Naive thymus-derived CD8-positive, alpha-beta T cell (primary cell): ENCODE measurements at places on chromosomes 16 and 17.

GRCh38 chr16:85449191-85449884 is 163.8 kb upstream of the GSE1 start:
- peak overlapping the region; percentile 96 for H3K27ac ChIP-seq
- no peaks in the 10 kb centered on the region for H3K27me3 ChIP-seq
- H3K4me1 ChIP-seq, result peaks cover 75% of the 10 kb centered on the region
- no peaks in the 10 kb centered on the region for H3K36me3 ChIP-seq
- no peak for DNase-seq

- DNase-seq, result no peak
- H3K27ac ChIP-seq, result no peak overlapping the region
- H3K4me1 ChIP-seq, result peaks cover 6% of the 10 kb centered on the region
Measured at GRCh38 chr17:54977744-54978143, 9.2 kb downstream of the STXBP4 start.

DNA sequence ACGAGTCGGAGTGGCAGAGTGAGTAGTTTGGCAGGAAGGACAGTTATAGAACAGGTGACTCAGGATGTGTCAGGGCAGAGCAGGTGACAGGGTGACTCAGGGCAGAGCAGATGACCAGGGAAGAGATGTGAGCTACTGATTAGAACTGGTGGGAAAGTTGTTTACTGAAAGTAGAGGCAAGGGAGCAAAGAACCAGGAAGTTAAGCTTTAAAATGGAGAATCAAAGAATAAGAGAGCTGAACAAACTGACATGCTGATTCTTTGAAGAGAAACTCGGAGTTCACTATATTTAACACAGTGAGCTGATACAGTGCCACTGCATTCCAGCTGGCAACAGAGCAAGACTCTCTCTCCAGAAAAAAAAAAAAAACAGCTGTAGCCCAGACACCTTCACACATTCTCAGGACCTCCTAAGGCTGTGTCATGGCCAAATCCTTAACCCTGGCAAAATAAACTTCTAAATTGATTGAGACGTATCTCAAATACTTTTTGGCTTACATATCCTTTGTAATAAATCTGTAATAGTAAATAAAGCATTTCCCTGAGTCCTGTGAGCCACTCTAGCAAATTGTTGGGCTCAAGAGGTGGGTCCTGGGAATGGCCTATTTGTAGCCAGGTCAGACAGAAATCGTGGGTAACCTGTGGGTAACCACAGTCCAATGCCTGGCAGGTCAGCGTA is 12.3 kb upstream of the UBE2I start:
- peak overlapping the region; percentile 68 for H3K27ac ChIP-seq
- peaks cover 9% of the 10 kb centered on the region for H3K4me1 ChIP-seq
- H3K36me3 ChIP-seq, result no peaks in the 10 kb centered on the region
- no peak for DNase-seq

DNA sequence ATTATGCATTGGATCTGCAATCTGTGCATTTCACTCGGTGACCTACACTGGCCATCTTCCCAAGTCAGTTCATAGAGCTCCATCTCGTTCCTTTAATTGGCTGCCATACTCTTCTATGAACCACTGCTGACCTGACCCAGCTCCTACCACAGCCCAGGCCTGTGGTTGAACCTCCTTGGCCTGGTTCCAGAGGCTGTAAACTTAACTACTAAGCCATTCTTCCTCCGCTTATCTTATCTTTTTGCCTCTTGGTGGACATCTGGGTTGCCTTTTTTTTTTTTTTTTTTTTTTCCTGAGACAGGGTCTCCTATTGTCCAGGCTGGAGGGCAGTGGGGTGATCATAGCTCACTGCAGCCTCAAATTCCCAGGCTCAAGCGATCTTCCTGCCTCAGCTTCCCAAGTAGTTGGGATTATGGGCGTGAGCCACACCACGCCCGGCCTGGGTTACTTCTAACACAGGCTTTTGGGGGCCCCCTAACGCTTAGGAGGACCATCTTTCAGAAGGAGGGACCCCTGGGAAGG is 18.3 kb downstream of the COQ7 start:
- peak overlapping the region; percentile 9 for H3K4me3 ChIP-seq
- H3K27ac ChIP-seq, result no peak overlapping the region
- no peak for DNase-seq
- H3K36me3 ChIP-seq, result peaks cover 15% of the 10 kb centered on the region
- H3K4me1 ChIP-seq, result peaks cover 7% of the 10 kb centered on the region

GRCh38 chr16:11963706-11964105 is 1.3 kb upstream of the TNFRSF17 start:
- no peaks in the 10 kb centered on the region for H3K36me3 ChIP-seq
- no peak overlapping the region for H3K27ac ChIP-seq
- H3K4me1 ChIP-seq, result no peaks in the 10 kb centered on the region
- no peaks in the 10 kb centered on the region for H3K27me3 ChIP-seq
- no peak for DNase-seq

GRCh38 chr17:1957037-1957436 is 68.1 kb downstream of the RTN4RL1 start:
- no peaks in the 10 kb centered on the region for H3K4me1 ChIP-seq
- no peaks in the 10 kb centered on the region for H3K27me3 ChIP-seq
- H3K36me3 ChIP-seq, result no peaks in the 10 kb centered on the region
- DNase-seq, result no peak

GRCh38 chr16:76579277-76579922 is 302.2 kb downstream of the CNTNAP4 start:
- no peak for DNase-seq
- no peak overlapping the region for H3K27ac ChIP-seq
- H3K36me3 ChIP-seq, result no peaks in the 10 kb centered on the region
- no peaks in the 10 kb centered on the region for H3K27me3 ChIP-seq
- H3K4me1 ChIP-seq, result no peaks in the 10 kb centered on the region
- H3K4me3 ChIP-seq, result no peak overlapping the region

- peaks cover 45% of the 10 kb centered on the region for H3K27me3 ChIP-seq
- peaks cover 3% of the 10 kb centered on the region for H3K36me3 ChIP-seq
- no peak overlapping the region for H3K4me3 ChIP-seq
- DNase-seq, result no peak
- H3K4me1 ChIP-seq, result peaks cover 10% of the 10 kb centered on the region
Measured at GRCh38 chr17:80468781-80469493, 7.5 kb downstream of the NPTX1 start.

- no peaks in the 10 kb centered on the region for H3K4me1 ChIP-seq
- no peaks in the 10 kb centered on the region for H3K36me3 ChIP-seq
- DNase-seq, result no peak
- no peak overlapping the region for H3K27ac ChIP-seq
- H3K27me3 ChIP-seq, result no peaks in the 10 kb centered on the region
- H3K4me3 ChIP-seq, result no peak overlapping the region
Measured at GRCh38 chr16:57951204-57951960, 19.5 kb downstream of the CNGB1 start.

DNA sequence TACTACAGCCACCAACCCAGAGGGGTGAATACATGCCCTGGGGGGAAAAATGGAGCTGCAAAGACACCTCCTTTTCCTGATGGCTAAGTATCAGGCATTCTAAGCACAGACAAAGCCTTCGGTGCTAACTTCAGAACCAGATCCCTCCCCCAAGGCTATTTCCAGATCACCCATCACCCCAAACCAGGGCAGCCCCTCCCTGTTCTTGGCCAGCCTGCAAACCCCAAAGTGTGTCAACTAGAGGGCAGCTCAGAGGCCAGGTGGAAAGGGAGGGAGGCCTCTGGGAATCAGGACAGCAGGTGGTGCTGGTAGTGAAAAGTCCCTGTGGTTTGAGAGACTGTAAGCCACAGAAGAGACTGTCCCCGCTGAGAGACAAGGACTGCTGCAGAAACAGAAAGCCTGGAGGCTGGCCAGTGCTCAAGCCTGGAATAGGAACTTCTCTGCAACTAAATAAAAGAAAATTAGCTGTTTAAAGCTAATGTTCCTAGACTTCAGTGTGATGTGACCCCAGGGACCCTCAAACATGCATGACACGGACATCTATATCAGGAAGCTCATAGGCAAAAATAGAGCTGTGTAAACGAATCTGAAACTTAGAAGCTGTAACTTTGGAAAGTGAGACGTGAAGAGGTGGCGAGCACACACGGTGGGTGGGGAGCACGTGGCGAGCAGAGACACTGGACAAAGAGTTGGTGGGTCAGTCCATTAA is 9.1 kb downstream of the TUBG1 start:
- H3K4me1 ChIP-seq, result peaks cover 8% of the 10 kb centered on the region
- H3K36me3 ChIP-seq, result no peaks in the 10 kb centered on the region
- H3K27me3 ChIP-seq, result no peaks in the 10 kb centered on the region
- H3K4me3 ChIP-seq, result no peak overlapping the region
- no peak for DNase-seq
- H3K27ac ChIP-seq, result no peak overlapping the region

DNA sequence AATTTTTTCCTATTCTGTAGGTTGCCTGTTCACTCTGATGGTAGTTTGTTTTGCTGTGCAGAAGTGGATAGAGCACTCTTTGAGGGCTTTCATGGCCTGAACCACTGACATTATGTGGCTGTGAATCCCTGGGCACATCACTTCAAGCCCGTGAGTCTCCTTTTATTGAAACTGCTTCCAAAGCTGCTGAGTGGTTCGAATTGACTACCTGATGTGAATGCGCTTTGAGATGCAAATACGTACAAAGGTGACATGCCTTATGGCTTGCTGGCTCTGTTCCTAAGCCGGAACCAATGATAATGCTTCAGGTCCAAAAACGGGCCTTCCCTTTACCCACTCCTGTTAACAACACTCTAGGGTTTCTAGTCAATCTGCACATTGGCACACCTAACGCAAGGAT is 34.3 kb downstream of the ASPA start:
- peaks cover 10% of the 10 kb centered on the region for H3K27me3 ChIP-seq
- no peaks in the 10 kb centered on the region for H3K36me3 ChIP-seq
- H3K4me3 ChIP-seq, result no peak overlapping the region
- no peaks in the 10 kb centered on the region for H3K4me1 ChIP-seq
- no peak for DNase-seq

DNA sequence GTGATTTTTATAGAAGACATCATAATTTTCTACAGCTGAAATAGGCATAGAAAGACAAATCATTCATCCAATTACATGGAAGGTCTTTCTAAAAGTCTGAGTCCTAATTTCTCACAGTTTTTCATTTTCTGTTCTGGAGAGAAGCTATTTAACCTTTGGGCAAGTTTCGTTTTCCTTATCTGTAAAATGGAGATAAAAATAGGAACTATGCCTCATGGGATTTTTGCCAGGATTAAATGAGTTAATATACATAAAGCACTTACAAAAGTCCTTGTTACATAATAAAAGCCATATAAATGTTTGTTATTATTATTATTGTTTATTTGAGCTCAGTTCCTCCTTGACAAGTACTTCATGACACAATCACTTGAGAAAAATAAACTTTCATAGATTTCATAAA is 121.4 kb downstream of the SKAP1 start:
- no peak for DNase-seq
- peaks cover 7% of the 10 kb centered on the region for H3K4me1 ChIP-seq
- no peaks in the 10 kb centered on the region for H3K27me3 ChIP-seq
- no peak overlapping the region for H3K4me3 ChIP-seq
- no peak overlapping the region for H3K27ac ChIP-seq

GRCh38 chr17:72617557-72617956 is 474.9 kb downstream of the SLC39A11 start:
- H3K36me3 ChIP-seq, result no peaks in the 10 kb centered on the region
- DNase-seq, result no peak
- no peak overlapping the region for H3K4me3 ChIP-seq
- peaks cover 5% of the 10 kb centered on the region for H3K4me1 ChIP-seq
- H3K27ac ChIP-seq, result no peak overlapping the region

DNA sequence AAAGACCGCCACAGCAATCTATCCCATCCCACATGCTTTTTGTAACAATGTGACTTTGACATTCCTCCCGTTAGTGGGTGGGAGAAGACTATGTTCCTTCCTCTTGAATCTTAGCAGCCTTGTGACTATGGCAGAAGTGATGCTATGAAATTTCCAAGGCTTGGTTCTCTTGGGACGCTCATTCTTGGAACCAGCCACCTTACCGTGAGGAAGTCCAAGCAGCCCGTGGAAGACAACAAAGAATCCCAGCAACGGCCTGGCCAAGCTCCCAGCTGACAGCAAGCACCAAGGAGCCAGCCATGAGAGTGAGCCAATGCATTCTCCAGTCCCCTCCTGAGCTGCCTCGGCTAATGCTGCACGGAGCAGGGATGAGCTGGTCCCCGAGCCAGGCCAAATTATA is 62.3 kb downstream of the VPS53 start:
- H3K27me3 ChIP-seq, result no peaks in the 10 kb centered on the region
- H3K27ac ChIP-seq, result no peak overlapping the region
- H3K4me1 ChIP-seq, result no peaks in the 10 kb centered on the region
- no peak for DNase-seq
- H3K4me3 ChIP-seq, result no peak overlapping the region

- no peak overlapping the region for H3K4me3 ChIP-seq
- no peak for DNase-seq
- peaks cover 9% of the 10 kb centered on the region for H3K36me3 ChIP-seq
- H3K27me3 ChIP-seq, result no peaks in the 10 kb centered on the region
Measured at GRCh38 chr17:44672479-44673093, 16.3 kb downstream of the MEIOC start.

DNA sequence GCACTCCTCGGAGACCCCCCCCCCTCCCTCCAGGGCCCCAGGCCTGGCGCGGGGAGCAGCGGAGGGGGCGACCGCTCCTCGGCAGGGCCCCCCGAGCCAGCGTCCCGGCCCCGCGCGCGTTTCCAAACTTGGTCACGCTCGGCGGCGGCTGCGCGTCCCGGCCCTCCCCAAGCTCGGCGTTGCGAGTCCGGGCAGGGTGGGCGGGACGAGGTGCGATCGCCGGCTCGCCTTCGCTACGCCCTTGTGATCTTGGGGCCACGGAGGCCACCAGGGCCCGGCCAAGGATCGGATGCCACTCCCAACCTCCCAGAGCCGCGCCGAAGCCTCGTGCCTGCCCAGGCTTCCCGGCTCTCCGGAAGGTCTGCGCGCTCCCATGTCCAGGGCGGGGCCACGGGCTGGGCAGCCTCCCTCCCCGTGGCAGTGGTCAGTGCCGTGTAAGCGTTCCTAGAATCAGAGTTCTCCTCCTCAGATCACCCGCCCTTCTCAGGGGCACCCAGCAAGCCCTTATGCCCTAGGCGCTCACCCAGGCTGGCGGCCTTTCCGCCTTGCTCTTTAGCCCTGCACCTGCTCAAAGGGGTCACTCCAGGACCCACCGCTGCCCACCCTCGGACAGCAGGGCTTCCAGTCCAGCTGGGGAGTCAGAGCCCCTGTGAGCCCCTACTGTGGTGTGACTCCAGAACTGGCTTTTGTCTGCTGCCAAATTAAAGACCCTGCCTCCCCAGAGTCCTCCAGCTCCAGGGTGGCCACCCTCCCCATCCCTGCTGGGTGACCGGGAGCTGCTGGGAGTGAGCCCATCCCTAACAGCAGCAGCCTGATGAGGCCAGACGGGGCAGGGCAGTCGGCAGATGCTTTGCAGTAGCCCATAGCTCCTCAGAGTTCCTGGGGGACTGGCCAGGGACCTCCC is 12.2 kb upstream of the MRPS23 start:
- H3K36me3 ChIP-seq, result no peaks in the 10 kb centered on the region
- no peak overlapping the region for H3K27ac ChIP-seq
- no peak for DNase-seq
- peaks cover 9% of the 10 kb centered on the region for H3K4me1 ChIP-seq

- peaks cover 25% of the 10 kb centered on the region for H3K36me3 ChIP-seq
- no peak for DNase-seq
- no peak overlapping the region for H3K27ac ChIP-seq
- H3K4me1 ChIP-seq, result no peaks in the 10 kb centered on the region
Measured at GRCh38 chr17:57638284-57638683, 106.8 kb downstream of the CCDC182 start.
